ENCODE measurements at places on chromosomes 1 and 21.

DNA sequence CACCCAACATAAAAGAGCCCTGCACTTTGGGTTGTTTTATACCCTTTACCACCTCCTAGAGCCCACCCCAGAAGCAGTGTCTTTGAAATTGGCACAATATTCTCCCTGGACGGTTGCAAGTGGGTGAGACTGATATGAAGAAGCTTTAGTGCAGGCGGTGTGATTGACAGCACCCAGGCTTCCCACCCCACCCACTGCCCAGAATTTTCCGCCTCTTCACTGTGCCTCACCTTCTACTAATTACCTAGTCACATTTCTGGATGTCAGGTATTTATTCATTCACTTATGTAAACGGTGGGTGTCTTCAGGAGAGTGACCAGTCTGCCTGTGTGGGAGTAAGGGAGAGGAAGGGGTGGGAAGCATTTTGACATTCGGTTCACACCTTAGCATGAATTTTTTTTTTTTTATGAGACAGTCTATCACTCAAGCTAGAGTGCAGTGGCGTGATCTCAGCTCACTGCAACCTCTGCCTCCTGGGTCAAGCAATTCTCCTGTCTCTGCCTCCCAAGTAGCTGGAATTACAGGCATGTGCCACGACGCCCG is 1.7 kb upstream of the FAM89A start:
- no peak for DNase-seq

- DNase-seq, result no peak
These were observed 68.9 kb downstream of the ZNF644 start for GRCh38 chr1:90952906-90953305.

DNA sequence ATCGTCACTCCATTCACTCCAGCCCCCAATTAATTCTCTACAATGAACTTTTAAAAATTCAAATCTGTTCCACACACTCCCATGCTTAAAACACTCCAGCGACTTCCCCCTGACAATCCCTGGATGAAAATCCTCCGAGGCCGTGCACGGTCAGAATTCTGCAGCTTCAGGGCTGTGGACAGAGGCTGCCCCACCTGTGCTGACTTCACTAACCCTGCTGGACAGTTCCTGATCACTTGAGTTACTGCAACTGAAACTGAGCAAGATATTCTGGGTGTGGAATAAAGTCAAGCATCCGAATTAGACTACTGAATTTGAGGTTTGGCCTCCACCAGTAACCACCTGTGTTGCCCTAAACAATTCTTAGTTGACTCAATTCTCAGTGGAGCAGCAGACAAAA is 1.0 kb upstream of the JAK1 start:
- DNase-seq, result no peak

GRCh38 chr21:38956856-38957571 is 151.3 kb downstream of the ETS2 start:
- no peak for DNase-seq

GRCh38 chr1:55542901-55543504 is 327.8 kb upstream of the USP24 start:
- no peak for DNase-seq

GRCh38 chr1:40039245-40039756 is 1.2 kb upstream of the CAP1 start:
- no peak for DNase-seq

DNA sequence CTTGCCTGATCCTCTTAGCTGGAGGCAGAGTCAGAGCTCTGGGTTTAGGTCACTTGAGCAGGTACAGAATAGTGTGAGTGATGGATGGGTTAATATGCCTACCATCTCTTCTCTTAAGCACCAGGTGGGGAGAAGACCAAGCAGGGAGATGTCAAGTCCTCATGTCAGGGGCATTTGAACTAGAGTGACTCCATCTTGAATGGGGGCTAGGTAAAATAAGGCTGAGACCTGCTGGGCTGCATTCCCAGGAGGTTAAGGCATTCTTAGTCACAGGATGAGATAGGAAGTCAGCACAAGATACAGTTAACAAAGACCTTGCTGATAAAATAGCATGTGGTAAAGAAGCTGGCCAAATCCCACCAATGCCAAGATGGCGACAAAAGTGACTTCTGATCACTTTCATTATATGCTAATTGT is 77.4 kb upstream of the BTG3 start:
- DNase-seq, result no peak

GRCh38 chr1:68542586-68542985 is 45.7 kb upstream of the DEPDC1 start:
- no peak for DNase-seq

DNA sequence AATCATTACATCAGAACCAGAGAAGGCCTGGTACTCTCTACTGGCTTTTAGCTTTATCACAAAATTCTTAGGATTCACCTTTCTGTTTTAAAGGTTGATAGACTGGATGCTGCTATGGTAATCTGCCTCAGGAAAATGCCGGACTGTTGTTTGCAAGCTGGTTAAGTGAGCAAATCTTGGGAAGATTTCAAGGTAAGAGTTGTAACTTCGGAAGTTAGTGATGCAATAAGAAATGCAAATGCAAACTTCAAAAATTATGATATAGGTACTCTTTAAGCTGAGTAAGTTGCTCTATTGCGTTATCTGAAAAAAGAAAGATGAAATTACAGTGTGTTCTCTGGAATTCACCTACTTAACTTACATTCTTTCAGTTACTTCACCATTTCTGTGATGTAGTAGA is 4.4 kb upstream of the SLC16A1 start:
- DNase-seq, result no peak

DNA sequence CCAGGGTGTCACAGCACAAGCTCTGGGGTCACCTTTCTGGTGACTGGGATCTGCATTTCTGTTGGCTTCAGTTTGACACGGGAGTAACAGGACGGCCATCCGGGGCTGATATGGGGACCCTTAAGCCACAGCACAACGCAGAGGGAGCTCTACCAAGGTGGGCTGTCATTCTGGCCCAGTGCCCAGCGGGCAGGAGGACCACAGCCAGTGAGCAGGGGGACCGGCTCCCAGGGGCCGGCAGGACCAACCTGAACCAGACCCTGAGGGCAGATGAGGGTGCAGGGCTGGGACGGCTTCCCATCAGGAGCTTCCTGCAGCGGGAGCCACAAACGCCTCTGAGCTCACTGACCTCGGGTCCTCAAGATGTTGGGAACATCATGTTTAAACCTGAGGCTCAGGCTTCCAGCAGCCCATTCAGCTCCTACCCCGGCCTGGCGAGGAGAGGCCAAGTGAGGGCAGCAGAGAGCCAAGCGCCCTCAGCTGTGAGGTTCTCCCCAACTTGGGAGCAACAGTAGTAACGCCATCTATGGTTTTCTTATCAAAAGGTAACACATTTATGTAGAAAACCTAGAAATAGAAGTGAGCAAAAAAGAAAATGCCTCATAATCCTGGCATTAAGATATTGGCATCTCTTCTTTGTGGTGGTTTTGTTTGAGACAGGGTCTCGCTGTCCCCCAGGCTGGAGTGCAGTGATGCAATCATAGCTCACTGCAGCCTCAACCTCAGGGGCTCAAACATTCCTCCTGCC is 26.8 kb downstream of the TMEM201 start:
- DNase-seq, result peak; percentile 64

DNA sequence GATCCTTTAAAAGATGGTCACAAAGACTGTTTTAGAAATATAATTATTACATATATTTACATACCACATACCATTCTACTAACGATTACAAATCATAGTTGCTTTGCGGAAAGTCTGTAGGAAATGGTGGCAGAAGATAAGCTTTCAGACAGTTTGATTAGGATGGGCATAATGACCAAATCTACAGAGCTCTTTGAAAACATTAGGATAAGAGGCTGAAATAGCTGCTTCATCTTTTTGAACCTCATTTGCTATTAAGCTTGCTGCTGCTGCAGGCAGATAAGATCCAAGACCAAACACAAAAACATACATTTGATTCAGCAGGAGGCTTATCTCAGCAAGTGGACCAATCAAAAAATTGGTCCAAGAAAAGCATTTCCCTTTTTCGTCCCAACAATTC is 47.1 kb downstream of the DDAH1 start:
- DNase-seq, result no peak

GRCh38 chr1:229058729-229059128 is 212.2 kb upstream of the RAB4A start:
- peak; percentile 25 for DNase-seq

DNA sequence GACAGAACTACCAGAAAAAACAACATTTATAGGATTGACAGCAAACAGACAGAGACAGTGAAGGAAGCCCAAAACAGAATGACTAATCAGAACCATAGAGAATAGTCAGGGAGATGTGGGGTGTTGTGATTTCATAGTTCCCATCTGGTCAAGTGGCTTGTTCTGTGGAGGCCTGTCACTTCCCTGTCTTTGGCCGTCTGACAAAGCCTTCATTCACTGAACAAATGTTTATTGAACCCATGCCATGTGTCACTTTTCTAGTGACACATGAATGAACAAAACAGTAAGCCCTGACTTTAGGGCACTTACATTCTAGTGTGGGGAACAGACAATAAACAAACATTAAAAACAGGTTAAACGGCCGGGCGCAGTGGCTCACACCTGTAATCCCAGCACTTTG is 3.2 kb upstream of the SRRM1 start:
- peak; percentile 36 for DNase-seq

GRCh38 chr1:110928191-110928590 is 35.5 kb downstream of the LRIF1 start:
- DNase-seq, result no peak

Measured in head of caudate nucleus (tissue), 42 donors.